Skin of body (tissue), 3 donors: ENCODE measurements at places on chromosomes 2 and 18.

DNA sequence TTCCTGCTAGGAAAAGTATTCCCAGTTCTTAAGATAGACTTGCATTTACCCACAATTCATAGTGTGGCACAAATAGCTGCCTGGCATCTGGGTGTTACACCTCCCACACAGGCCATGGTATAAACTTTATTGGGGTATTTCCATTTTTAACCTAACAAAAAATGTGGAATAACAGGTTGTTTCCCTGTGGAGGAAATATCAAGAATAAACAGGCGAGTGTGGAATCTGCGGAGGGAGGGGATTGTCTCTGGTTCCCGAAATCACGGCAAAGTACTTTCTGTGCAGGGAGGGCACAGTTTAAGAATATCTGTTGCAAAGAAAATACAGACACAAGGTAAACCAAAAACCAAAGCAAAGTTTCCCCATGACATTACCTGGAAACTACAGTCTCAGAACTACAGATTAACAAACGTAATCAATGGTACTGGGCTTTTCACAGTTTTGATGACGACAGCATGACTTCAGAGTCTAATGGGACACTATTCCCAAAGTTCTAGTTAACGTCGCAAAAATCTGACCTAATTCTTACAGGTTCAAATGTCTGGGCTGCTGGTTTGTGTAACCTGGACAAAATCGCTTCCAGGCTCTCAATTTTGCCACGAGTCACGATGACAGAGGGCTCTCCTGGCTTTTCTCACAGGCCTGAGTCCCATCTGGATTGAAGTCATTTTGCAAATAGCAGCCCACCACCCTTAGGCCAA is 1.4 kb downstream of the STARD7 start:
- DNase-seq: no peak

- no peak for DNase-seq
Observed at GRCh38 chr2:237440819-237441281, 26.9 kb upstream of the COL6A3 start.

GRCh38 chr2:73906847-73907505 is 14.2 kb downstream of the ACTG2 start:
- DNase-seq: no peak

DNA sequence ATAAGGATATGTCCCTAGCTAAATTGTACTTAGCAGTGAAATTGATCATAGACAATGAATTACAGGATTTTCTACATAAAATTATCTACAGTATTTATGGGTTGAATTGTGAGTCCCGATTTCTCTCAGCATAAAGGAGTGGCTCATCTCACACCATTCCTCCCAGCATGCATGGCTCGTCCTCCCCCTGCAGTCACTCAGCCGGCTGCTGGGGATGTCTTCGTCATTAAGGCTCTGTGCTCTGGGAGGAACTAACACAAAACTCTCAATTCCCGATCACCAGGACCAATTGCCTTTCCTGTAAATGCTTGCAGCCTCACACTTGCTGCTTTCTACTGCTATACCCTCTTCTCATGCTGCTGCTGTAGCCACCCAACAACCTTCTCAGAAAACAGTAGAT is 75.9 kb downstream of the TXNL1 start:
- no peak for DNase-seq

GRCh38 chr2:44083054-44083453 is 85.6 kb upstream of the PPM1B start:
- DNase-seq: no peak

- DNase-seq: no peak
Observed at GRCh38 chr2:25316101-25316500, 25.6 kb downstream of the DNMT3A start.
